AG08396 (cell line): ENCODE measurements at places on chromosomes 16 and 17.
A peak's percentile ranks its signal among the peaks of the same experiment; 100 is the strongest.

- DNase-seq, result peak; percentile 42
These were observed 833 bp downstream of the WSCD1 start for GRCh38 chr17:6070913-6071511.

- DNase-seq, result no peak
These were observed 5.3 kb downstream of the ATP6V0A1 start for GRCh38 chr17:42463976-42464400.

DNA sequence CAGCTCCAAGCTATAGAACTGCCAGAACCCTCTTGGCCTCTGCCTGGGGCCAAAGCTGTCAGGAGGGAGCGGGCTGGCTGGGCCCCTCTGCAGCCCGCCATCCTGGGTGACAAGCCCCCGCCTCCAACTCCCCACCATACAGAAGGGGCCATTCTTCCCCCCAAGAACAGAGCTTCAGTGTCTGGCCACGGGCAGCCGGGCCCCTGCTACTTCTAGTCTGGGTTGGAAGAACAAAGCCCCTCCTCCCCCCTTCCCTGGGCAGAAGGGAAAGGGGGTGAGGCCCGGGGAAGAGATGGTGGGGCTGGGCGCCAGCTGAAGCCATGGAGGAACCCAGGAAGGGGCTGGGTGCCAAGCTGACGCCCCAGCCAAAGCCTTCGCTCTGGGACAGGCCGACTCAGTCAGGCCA lies 9.0 kb downstream of the NAT9 start:
- DNase-seq, result no peak

DNA sequence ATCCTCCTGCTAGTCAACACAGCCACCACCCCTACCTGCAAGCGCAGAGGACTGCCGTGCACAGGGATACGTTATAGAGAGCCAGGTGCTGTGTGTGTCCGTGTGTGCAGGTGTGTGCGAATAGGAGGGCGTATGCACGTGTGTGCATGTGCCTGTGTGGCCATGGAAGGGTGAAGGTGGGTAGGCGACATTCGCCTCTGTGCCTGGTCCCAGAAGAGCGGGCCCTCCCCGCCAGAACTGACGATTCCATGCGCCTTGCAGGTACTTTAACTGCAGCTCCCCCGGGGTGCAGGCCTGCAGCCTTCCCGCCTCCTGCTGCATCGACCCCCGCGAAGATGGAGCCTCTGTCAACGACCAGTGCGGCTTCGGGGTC lies 8.7 kb downstream of the PDE6G start:
- DNase-seq, result no peak

DNA sequence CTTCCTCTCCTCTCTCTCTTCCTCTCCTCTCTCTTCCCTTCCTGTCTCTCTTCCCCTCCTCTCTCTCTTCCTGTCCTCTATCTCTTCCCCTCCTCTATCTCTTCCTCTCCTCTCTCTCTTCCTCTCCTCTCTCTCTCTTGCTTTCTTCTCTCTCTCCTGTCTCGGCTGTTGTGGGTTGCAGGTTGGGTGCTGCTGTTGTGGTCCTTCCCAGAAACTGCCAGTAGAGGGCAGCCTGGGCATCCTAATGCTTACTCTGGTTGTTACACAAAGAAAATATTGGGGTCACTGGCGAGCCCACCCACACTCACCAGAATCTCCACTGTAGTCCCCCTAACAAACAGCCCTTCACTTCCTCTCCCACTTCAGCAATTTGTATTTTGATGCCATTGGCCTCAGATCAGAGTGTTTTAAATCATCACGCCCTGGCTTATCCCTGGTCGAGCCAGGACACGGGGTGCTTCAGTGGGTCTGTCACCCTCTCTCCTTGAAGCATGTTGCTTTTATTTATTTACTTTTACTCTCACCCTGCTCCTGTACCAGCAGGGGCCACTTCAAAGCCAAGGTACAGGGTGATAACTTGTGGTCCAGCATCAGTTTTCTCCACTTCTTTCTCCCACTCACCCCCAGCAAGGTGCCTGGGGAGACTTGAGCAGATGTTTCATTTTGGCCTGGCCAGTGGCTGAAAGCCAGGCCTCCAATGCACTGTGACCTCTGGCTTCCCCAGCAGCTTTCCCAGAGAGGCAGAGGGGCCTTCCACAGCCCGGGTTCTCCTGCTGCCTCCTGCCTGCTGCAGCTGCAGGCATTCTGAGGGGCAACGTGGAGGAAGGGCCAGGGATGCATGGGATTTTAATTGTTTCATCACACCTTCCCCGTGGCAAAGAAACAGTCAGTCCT lies 4.7 kb upstream of the MMP15 start:
- DNase-seq, result peak; percentile 65

- DNase-seq, result no peak
These were observed 428.4 kb downstream of the MAF start for GRCh38 chr16:79171931-79172705.

- DNase-seq, result no peak
These were observed 51.4 kb downstream of the GAS7 start for GRCh38 chr17:10147040-10147439.

DNA sequence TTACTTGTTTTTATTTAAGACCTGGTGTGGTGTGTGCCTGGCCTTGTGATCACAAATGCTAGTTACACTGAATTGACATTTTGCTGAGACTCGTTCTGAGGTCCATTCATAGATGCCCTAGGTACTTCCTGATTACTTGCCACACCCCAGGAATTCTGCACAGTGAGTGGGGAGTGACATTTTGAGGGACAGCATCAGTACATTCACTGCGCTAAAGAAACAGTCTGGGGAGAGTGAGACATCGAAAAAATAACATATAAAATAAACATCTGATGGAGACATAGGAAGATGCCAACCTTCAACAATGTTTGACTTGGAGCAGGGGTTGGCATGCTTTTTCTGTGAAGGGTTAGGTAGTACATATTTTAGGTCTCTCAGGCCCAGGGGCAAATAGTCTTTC lies 30.4 kb downstream of the ABCC1 start:
- DNase-seq, result no peak

DNA sequence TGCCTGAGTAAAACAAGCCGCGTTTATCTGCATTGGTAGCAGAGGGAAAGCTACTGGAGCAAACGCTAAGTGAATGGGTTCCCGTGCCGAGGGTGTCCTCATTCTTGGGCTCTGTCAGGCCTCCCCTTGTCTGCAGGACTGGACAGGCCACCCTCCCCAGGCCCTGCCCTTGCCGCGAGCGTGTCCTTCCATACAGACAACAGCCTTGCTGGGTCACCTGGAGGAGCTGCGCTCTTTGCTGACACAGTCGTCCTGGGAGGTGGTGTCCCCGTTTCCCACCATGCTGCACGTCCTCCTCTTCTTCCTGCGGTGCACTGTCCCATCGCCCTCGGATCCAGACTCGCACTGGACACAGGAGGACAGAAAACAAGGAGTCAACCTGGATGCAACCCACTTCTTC lies 7.8 kb upstream of the MXRA7 start:
- no peak for DNase-seq

- no peak for DNase-seq
These were observed 519.0 kb upstream of the C16orf82 start for GRCh38 chr16:26547681-26548080.

- no peak for DNase-seq
These were observed 1.7 kb upstream of the HOXB9 start for GRCh38 chr17:48627623-48628521.

DNA sequence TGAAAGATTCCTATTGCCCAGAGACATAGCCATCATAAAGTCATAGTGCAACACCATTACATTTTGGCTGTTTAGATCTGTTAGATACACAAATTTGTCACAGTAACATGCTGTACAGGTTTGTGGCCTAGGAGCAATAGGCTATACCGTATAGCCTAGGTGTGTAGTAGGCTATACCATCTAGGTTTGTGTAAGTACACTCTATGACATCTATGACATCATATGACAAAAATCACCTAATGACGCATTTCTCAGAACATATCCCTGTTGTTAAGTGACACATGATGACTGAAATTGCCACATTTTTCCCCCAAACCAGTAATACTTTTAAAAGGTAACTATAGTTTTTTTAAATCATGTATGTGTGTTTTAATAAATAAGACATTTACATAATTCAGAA lies 43.3 kb downstream of the NLK start:
- no peak for DNase-seq
